Activated T-cell treated with anti-CD3 and anti-CD28 coated beads for 4 hours (primary cell): ENCODE measurements at places on chromosomes 6 and 20.

- no peak for DNase-seq
Observed at GRCh38 chr6:119602215-119603178, 252.9 kb upstream of the MAN1A1 start.

DNA sequence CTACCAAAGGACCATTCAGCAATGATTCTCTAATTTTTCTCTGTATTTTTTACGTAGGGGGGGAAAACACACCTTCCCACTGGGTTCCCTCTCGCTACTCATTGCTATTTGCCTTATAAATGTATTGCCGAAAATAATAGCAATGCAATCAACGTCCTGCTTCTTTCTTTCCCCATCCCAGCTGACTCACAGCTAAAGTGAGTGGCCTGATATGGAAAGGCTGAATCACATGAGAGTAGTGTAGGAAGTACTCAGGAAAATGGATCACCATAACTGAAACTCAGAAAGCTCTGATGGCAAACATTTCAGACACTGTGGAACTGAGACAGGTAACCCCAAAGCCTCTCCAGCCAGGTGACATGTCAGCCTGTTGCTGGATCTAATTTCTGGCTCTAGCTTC lies 49.3 kb upstream of the SRPK1 start:
- no peak for DNase-seq

DNA sequence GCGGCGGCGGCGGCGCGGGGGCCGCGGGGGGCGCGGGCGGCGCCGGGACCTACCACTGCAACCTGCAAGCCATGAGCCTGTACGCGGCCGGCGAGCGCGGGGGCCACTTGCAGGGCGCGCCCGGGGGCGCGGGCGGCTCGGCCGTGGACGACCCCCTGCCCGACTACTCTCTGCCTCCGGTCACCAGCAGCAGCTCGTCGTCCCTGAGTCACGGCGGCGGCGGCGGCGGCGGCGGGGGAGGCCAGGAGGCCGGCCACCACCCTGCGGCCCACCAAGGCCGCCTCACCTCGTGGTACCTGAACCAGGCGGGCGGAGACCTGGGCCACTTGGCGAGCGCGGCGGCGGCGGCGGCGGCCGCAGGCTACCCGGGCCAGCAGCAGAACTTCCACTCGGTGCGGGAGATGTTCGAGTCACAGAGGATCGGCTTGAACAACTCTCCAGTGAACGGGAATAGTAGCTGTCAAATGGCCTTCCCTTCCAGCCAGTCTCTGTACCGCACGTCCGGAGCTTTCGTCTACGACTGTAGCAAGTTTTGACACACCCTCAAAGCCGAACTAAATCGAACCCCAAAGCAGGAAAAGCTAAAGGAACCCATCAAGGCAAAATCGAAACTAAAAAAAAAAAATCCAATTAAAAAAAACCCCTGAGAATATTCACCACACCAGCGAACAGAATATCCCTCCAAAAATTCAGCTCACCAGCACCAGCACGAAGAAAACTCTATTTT lies 2.0 kb downstream of the FOXC1 start:
- no peak for DNase-seq

- peak; percentile 7 for DNase-seq
Observed at GRCh38 chr6:31702405-31702818, 712 bp downstream of the ABHD16A start.

GRCh38 chr20:51011479-51011878 lies 11.4 kb downstream of the KCNG1 start:
- DNase-seq: no peak

GRCh38 chr6:119340796-119341487 lies 8.6 kb downstream of the MAN1A1 start:
- DNase-seq: no peak

DNA sequence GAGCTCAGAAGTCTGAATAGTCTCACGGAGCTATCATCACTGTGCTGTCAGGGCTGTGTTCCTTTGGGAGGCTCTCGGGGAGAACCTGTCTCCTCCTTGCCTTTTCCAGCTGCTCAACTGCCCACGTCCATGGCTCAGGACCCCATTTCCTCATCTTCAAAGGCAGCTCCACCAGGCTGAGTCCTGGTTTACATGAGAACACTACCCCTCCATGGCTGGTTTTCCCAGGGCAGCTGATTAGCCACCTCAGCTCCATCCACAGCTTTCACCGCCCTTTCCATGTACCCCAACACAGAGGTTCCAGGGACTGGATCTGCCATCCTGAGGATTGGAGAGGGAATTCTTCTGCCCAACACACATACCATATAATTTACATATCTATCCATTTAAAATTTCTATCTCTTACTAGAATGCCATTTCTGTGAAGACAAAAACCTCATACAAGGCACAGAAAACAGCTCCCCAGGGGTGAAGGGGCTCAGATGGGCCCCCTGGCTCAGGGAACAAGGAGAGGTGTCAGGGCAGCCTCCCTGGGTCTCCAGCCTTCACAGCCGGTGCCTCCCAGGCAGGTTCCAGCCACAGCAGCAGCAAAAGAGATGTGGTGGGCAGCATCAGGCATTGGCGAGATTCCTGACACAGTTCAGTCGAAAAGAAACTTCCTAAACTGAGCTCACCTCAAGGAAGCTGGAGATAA lies 2.2 kb upstream of the RAET1E start:
- DNase-seq: no peak

DNA sequence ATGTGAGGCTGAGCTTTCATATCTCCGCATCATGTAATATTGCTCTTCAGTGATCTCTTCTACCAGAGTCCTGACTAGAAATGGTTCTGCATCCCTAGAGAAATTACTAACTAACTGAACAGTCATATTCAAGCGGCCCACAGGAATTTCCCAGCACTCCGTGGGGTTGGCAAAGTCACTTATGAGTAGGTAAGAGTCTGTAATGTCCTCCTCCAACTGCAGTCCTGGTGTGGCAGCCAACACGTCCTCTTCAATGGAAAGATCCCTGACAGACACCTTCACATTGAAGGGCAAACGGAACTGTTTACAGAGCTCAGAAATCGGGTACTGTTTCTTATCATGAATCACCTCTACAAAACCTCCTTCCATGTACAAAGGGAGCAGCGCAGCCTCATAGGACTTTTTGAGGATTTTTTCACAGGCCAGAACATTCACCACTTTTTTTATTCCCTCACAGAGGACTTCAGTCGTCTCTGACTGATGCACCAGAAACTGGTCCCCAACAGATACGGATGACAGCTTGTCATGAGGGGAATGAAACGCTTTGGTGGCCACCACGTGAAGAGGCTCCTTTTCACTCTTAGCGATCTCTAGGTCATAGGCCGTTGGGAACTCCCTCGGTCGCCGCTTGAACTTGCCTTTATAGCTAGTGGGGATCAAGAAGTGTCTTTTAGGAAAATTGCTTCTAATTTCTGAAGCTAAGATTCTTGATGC lies 87.7 kb downstream of the THEMIS start:
- DNase-seq: no peak

GRCh38 chr6:34447386-34447785 lies 18.5 kb upstream of the PACSIN1 start:
- no peak for DNase-seq

- no peak for DNase-seq
Observed at GRCh38 chr20:32830437-32830836, 10.7 kb downstream of the MAPRE1 start.

GRCh38 chr6:106622412-106622811 lies 6.9 kb downstream of the RTN4IP1 start:
- no peak for DNase-seq

DNA sequence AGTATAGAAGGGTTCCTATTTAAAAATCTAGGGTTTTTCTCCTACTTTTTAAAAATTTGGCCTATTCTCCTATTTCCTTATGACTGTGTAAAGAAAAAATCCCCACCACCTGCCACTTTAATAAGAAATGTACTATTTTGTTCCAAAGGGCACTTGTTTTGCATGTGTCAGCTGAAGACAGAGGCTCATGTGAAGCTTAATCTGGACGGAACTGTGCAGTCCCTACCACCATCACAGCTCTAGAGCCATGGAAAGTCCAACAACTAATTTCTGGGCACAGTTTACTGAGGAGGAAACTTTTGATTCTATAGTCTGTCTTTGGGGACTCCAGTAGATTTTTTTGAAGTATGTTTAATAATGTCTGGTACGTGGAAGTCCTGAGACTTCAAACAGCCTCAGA lies 60.0 kb upstream of the AHI1 start:
- DNase-seq: no peak

GRCh38 chr6:129695373-129696027 lies 14.5 kb downstream of the ARHGAP18 start:
- peak; percentile 17 for DNase-seq

- DNase-seq: no peak
Observed at GRCh38 chr6:47357827-47358226, 48.1 kb upstream of the TNFRSF21 start.

DNA sequence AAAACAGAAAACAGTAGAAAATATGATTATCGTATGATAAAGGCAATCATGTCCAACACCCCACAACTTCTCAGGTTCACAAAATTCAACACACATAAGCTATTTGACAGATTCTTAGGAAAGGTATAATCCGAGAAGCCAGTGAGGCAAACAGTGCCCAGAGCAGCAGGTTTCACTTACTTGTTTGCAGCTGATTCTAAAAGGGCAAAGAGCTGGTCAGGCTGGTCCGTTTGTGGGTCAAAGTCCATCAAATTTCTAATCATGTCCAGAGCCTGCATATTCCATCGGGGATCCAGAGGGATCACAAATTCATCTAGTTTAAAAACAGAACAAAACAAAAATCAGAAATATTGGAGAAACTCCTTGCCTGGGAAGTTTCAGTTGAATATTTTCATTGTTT lies 69.8 kb upstream of the LYRM2 start:
- no peak for DNase-seq

- DNase-seq: no peak
Observed at GRCh38 chr20:23587631-23588030, 18.1 kb downstream of the CST9 start.

DNA sequence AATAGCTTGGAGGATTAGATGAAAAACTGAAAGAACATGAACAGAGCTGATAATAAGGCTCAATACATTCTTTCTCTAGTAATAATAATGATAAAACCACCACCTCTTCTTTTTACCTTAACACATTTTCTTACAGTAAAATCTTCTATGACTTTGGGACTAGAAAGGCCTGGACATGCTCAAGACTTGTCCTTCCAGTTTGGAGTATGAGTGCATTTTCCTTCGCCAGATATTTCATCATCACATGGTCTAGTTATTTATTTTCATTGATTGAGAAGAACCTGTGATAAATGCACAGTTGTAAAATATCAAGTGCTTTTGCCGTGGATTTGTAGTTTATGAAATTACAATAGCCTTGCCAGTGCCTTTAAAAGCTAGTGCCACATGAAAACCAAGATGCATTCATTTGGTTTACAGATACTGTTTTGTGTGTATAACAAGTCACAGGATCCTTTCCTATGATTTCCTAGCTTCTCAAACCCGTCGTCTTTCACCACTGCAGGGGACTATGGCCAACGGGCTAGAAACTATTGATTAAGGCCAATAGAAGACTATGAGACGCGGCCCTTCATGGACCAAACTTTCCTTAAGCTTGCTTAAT lies 200.2 kb upstream of the ZNF217 start:
- DNase-seq: no peak

DNA sequence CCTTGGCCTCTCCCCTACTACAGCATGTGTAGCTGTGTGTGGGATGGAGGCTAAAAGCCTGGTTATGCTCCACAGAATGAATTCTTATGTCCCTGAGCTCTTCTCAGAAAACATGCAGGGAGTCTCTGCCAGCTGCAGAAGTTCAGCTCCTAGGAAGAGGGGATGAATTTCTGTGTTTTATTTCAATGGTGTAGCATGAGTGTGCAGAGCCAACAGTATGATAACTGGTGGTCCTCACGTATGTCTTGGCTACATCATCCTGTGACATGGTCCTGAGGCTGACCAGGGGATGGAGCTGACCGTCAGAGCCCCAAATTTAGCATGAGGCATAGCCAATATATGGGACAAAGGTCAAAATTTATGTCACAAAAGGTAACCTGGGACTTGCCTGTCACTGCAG lies 266.1 kb downstream of the ADGB start:
- no peak for DNase-seq

DNA sequence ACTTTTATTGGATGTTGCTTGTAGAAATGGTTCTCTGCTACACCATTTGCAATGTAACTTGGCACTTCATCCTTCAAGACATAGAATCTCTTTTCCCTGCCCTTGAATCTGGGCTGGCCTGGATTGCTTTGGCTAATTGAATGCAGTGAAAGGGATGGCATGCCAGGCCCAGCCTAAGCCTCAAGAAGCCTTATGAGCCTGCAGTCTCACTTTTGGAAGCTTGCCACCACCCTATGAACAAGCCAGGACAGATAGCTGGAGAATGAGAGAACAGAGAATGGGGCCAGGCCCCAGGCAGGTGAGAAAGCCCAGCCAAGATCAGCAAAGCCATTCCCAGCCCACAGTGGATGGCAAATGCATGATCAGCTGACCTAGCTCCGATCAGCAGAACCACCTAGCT lies 350.7 kb upstream of the RNF24 start:
- DNase-seq: no peak

DNA sequence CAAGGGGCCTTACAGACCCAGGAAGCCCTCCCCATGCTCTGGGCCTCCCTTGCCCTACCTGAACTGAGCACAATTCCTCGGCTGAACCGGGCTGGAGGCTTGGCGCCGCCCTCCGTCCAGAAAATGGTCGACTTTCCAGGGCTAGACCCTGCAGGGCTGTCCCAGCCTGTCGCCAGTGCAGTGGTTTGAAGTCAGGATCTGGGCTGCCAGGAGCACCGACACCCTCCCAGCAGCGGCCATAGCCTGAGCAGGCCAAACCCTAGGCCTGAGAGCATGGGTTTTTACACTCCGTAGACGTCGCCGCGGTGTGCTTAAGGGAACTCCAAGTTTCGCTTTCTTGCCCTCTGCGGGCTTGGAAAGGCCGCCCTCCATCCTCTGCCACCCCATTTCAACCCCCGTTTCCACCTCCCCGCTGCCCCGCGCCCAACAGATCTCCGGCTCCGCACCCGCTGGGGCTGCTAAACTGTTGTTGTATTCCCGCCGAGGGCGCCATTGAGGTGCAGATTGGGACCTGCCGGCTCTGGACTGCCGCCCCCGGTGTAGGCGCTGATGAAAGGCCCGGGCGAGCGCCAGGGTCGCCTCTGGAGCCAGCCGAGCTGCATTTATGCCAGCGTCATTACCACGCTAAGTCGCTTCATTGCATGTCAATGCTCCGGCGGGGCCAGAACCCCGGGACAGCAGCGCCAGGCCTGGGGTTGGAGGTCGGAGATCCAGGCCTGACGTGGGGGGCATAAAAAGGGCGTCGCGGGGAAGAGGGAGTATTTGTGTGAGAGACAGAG lies 2.2 kb upstream of the TFAP2A start:
- no peak for DNase-seq

- DNase-seq: no peak
Observed at GRCh38 chr20:45951925-45952834, 17.7 kb downstream of the PCIF1 start.

DNA sequence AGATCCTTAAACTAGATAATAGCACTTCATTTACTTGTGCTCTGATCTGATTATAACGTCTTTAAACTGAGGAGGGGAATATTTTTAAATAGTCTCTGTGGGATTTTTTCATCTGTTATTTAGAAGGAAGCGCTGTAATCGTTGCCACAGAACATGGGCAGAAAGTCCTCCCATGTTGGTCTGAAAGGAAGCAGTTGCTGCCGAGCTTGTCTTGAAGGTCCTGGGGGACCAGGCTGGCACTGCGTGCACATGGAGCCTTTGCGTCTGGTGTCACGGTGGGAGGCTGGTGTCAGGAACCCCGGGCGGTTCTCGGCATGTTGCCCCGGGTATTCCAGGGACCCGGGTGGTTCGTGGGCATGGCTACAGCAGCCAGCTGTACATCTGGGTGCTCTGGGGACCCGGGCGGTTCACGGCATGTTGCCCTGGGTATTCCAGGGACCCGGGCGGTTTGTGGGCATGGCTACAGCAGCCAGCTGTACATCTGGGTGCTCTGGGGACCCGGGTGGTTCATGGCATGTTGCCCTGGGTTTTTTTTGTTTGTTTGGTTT lies 11.5 kb downstream of the TPD52L2 start:
- no peak for DNase-seq
